Panc1 (cell line): ENCODE measurements at places on chromosomes 3 and 15.

DNA sequence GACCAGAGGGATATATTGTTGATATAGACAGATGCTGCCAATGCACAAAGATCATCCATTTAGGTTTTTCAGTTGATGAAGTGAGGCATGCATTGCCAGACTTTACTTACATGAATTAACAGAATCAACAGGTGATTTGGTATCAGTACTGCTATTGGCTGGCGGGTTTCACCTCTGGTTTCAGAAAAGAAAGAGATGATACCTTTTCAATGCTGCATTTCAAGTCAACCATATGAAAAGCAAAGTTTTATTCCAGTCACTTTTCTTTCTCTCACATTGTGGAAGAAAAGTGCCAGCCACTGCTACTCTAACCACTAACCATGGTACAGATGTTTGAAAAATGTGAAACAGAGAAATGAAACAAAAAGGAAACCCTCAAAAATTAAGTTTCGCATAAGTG lies 289.1 kb downstream of the TIGIT start:
- no peak for DNase-seq

- DNase-seq, result no peak
These were observed 581.1 kb upstream of the SEMA6D start for GRCh38 chr15:47136236-47136635.

- no peak for DNase-seq
These were observed 448.7 kb downstream of the ZPLD1 start for GRCh38 chr3:102883515-102883914.

- no peak for DNase-seq
These were observed 11.0 kb upstream of the ZNF662 start for GRCh38 chr3:42894698-42895579.

DNA sequence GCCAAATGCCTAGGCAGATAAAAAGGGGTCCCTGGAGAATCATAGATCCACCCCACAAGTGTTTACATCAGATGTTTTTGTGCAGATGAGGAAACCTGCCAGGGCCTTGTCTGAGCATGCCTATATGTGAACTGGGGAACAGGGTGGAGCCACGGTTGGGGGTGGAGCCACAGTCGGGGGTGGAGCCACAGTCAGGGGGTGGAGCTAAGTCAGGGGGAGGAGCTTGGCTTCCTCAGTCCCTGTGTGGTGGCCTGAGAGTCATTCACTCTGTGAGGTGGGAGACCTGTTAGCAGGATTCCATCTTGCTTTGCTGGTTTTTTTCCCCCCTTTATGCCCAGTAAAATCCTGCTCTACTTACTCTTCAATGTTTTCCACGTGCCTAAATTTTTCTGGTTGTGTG lies 57.8 kb upstream of the TGFBR2 start:
- no peak for DNase-seq

GRCh38 chr3:18282507-18282906 lies 142.6 kb downstream of the SATB1 start:
- no peak for DNase-seq

DNA sequence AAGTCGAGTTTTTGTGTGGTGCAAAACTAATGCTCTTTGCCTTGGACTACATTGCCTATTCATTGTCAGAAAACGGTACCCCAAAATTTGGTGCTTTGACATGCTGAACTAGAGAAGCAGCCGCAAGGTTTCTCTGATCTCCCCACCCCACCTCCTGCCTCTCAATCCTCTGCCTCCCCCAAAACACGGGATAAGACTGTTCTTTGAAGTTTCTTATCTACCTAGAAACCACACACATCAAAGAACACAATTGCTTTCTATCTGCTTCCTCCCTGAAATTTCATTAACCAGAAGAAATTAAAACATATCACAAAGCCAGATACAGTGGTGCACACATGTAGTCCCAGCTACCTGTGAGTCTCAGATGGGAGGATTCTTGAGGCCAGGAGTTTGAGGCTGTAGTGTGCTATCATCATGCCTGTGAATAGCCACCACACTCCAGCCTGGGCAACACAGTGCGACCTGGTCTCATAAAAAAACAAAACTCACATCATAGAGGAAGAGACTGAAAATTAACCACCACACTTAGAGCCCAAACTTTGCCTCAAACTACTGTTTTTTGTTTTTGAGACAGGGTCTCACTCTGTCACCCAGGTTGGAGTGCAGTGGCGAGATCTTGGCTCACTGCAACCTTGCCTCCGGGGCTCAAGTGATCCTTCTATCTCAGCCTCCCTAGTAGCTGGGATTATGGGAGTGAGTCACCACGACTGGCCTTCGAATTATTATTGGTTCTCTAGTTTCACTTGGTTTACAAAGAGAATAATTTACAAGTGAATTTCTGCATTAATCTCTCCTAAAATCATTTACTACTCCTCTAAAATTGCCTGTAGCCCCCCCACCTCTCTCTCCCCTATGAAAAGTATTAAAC lies 2.7 kb upstream of the PCNP start:
- no peak for DNase-seq

- DNase-seq, result no peak
These were observed 44.6 kb downstream of the CDC25A start for GRCh38 chr3:48143567-48143966.

DNA sequence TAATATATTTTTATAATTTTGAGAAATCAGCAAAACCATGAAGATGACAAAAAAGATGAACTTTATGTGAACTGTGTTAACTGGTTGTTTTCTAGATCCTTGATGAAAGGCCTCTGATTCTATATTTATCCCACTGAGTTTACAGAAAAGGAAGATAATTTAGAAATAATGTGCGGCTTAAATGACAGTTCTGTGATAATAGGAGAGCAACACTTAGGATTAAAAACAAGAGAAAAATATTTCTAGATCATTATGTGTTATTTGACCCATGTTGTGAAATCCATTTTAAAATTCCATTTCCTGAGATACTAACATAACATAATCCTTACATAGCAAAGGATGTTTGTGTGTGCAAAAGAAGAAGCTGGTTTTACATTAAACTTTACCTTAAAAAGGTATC lies 598.0 kb downstream of the DIPK2A start:
- DNase-seq, result no peak

GRCh38 chr3:183428447-183429211 lies at the start of gene MCF2L2:
MCF2L2 (minus strand) TSS chr3:183428619; CDS start chr3:183427977, 642 bp downstream.
- DNase-seq, result no peak

- no peak for DNase-seq
These were observed 32.0 kb upstream of the GALNT15 start for GRCh38 chr3:16142350-16143025.

DNA sequence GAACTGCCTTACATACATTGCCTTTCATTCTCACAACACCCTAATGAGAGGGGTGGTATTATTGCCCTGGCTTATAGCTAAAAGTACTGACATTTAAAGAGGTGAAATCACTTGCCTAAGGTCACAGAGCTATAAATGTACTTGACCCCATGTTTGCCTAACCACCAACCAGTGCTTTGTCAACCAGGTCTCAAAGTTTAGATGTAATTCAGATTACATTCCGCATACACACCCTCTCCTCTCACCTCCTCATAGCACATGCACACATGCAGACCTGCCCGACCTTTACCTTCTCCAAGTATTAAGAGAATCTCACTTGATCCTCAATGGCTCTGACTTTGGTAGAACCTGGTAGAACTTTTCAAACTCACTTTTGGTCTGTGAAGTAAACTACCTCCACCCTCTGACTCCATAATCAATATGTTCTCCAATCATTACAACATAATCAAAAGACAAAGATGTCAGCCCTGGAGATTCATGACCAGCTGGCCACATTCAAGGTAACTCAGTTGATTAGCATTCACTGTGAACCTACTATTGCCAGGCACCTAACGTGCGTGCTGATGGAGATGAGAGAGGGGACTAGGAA lies 63.2 kb upstream of the HES1 start:
- no peak for DNase-seq

- DNase-seq, result no peak
These were observed 38.2 kb upstream of the FAM3D start for GRCh38 chr3:58704745-58705144.

GRCh38 chr3:57094575-57094974 lies 34.1 kb downstream of the SPATA12 start:
- no peak for DNase-seq

- DNase-seq, result no peak
These were observed 620.9 kb upstream of the UBE2E2 start for GRCh38 chr3:22582266-22582665.

DNA sequence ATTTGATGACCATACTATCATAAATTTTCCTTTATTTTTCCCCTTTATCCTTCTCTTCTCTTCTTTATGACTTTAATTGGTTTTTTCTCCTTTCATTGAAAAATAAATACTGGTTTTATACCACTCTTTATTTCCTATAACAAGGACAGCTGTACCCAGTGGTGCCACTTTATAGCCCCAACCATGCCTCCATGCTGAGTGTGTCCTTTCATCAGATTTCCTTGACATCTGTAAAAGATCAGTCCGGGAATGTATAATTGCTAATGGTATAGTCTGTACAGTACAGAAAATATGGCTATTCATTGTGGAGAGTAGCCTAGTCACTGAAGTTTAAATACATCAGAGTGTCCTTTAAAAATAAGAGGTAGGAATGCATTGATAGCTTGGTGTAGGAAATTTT lies 74.6 kb downstream of the EPHA3 start:
- DNase-seq, result no peak

DNA sequence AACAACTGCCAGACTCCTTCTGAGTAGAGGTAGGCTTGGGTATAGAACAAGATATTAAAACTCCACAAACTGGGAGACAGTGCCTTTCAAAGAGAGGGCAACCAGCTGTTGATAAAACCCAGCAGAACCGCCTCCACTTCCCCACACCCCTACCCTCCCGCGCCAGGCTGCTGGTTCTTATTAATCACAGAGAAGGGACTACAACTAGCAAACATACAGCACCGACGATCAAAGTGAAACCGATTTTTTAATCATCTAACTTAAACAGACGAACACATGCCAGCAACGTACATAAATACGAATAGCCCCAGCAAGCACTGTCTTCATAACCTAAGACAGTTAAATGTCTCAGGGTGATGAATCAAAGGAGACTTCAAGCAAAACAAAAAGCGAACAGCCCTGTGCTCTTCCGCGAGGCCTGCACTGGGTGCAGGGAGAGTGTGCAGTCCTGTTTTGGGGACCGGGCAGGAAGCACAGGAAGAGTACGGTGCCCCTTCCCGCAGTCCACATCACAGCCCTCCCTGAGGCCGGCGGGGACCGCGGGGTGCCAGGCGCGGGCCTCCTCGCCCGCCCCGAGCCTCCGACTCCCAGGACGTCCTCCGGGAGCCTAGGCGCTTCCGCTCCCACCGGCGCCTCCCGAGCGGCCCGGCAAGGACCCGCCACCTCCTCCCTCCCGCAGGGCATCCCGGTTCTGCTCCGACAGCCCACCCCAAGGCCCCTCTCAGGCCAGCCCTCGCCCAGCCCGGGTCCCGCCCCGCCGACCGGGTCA lies 75.1 kb upstream of the VGLL4 start:
- DNase-seq, result no peak

DNA sequence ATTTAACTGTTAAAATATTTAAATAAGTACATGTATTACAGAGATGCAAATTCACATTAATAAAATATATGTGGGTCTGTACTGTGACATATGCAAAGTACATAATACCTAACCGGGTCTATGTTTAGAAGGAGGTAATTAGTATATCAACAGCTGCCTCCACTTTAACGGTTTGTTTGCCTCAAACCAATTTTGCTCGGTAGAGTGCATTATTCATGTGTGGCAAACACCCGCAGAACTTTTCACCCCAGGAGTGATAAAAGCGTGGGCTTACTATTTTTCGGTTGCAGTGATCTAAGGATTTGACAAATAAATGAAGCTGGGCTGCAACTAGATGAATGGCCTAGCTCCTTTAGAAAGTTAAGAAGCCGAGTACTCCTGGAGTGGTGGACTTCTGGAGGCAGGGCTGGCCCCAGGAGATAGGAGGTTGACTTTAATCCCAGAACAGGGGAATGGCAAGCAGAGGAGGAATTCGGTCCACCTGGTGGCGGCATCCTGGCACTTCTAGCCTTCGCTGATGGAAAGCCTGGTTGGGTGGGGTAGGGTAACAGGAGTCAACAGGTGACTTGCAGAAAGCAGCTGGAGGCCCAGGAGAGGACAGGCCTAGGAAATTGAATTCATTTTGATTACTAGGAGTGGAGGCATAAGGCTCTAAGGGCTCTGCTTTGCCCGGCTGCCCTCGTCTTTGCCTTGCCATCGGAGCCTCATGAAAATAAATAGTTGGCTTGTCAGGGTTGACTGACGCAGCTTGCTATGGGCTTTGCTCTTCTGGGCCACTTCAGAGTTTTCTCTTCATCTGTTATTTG lies 2.4 kb downstream of the SLCO3A1 start:
- DNase-seq, result no peak

DNA sequence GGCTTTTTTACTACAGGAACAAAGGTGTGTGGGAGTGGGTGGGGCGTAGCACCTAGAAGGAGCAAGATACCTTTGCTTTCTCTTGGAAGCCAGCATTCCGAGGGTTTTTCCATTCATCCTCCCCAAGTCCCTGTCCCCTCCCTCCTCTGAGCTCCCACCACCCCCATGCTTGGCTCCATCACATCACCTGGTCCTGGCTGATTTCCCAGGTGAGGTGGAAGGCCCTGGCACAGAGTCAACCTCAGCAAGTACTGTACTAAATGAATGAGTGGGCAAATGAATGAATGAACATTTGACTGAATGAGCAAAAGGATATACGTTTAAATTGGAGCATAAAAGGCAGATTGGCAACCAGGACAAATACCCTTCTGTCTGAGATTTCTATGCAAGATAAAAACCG lies 45.4 kb downstream of the DZIP1L start:
- DNase-seq, result no peak

- no peak for DNase-seq
These were observed 6.8 kb upstream of the ZNF280D start for GRCh38 chr15:56739964-56740640.

- DNase-seq, result no peak
These were observed 810 bp downstream of the TMEM62 start for GRCh38 chr15:43134157-43134635.

DNA sequence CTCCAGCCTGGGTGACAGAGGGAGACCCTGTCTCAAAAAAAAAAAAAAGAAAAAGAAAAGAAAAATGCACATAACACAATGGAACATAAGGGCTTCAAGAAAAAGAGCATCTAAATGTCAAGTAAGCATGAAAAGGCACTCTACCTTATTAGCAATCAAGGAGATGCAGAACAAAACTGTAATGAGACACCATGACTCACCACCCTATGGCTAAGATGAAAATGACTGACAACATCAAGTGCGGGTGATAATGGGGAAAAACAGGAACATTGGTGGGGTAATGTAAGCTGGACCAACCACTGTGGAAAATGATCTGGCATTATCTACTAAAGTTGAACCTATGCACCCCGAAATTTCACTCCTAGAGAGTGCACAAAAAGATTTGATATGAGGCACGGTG lies 19.6 kb upstream of the NSMCE3 start:
- no peak for DNase-seq

DNA sequence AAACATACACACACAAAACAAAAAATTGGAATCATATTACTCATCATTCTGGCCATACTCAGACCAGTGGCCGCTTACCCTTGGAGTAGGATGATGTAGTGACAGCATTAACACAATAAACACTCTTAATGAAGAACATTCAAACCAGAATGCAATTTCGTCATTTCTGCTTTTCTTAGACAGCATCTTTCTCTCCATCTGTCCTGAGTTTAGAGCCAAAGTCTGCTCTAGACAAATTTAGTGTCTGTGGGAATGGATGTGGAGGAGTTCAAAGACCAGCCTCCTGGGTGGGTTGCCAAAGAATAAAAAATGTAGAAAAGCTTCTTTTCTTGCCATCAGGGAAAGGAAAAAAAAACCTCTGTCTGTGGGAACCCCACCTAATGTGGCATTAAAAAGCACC lies 212.4 kb upstream of the POU1F1 start:
- DNase-seq, result no peak
